ENCODE measurements at places on chromosomes 3 and 15. TPM values are rescaled to one million over a fixed set of nuclear protein-coding genes. Genes with fewer than 3 reads are reported as not detected.

PRR23C gene
- not detected for total RNA-seq

PLSCR4 gene
- total RNA-seq, result not detected

KIF15 gene
- 48.7 TPM for total RNA-seq

TMF1 gene
- total RNA-seq, result 49.5 TPM

LMAN1L gene
- not detected for total RNA-seq

CYP19A1 gene
- not detected for total RNA-seq

SOX14 gene
- total RNA-seq, result not detected

RBPMS2 gene
- total RNA-seq, result not detected

GABRR3 gene
- not detected for total RNA-seq

LMLN gene
- total RNA-seq, result 1.7 TPM

TRAT1 gene
- total RNA-seq, result 62.4 TPM

SLC22A13 gene
- 1.1 TPM for total RNA-seq

TERC gene
- total RNA-seq, result 10.5 TPM
